ENCODE measurements at places on chromosomes 16 and 17. TPM values are rescaled to one million over a fixed set of nuclear protein-coding genes. Genes with fewer than 3 reads are reported as not detected.

GRCh38 chr16:85735225-85735635 lies 15.7 kb downstream of the C16orf74 start:
- no peak for DNase-seq

DNA sequence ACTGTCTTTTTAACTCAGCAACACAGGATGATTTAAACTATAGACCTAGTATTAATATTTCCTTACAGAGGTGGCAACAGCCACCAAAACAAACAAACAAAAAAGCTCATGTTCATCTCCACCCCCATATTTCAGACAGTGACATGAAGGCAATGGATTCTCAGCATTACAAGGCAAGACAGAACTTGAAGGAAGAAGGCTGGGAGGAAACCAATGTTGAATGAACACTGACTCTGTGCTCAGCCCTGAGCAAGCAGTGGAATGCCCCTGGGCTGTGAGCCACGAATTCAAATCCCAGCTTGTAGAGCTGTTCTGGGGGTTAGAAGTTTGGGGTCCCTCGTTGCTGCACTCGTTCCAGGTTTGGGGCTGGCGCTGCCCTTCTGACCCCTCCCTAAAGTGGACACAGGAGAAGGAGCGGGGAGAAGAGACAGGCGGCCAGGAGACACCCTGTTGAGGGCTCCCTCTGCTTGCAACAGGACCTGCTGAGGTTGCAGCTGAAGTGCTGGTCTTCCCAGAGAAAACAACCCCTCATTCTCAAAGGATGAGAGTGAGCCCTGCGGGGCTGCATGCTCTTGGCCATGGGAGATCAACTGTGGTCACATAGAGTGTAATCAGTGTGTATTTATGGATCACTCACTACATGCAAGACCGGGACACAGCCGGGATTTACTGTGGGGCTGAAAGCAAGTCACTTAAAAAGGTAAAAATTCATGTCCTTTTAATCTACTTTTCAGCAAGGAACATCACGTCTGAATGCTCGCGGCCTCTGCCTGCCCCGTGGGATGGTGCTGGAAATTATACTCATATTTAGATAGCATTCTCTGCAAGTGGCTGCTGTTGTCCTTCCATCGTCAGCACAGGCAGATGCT lies 34.3 kb downstream of the MYH3 start:
- DNase-seq = peak; percentile 94

GRCh38 chr17:47789611-47790561 lies 31.7 kb downstream of the OSBPL7 start:
- DNase-seq = peak; percentile 43

DNA sequence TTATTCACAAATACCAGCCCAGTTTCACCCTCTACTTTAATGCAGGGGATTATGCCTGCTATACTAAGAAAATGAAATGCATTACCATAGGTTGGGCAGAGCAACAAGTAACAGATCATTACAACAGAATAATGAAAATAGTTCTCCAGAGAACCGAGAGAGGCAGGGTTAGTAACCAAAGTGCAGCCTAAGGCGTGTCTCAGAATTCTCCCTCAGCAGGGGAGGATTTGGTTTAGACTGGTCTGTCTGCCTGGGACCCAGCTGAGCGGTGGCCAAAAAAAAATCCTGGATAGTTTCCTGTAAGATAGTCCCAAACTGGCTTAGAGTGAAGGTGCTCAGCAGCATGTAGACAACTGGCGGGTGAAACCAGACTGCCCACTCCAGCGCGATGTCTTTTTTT lies 30.8 kb upstream of the ADCY7 start:
- no peak for DNase-seq

- no peak for DNase-seq
Measured at GRCh38 chr16:87044829-87045228, 272.4 kb downstream of the C16orf95 start.

GRCh38 chr17:60529806-60530205 lies 3.8 kb upstream of the APPBP2 start:
- no peak for DNase-seq

- no peak for DNase-seq
Measured at GRCh38 chr16:74561626-74562025, 45.3 kb downstream of the GLG1 start.

GRCh38 chr16:66004699-66005098 lies 361.8 kb upstream of the CDH5 start:
- DNase-seq = no peak

DNA sequence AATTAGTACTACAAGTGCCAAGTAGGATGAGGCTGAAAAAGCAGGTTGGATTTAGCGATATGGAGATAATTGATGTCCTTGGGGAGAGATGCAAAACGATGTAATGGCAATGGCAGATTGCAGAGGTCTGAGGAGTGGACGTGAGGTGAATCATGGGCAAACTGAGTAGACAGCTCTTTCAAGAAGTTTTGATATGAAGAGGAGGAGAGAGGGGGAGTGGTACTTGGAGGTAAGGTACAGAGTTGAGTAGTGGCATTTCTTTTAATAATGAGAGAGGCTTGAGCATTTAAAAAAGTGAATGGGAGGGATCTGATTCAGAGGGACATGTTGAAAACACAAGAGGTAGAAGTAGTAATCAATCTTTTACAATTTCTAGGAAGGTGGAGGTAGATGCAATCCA lies 17.7 kb upstream of the VPS4A start:
- DNase-seq = no peak

DNA sequence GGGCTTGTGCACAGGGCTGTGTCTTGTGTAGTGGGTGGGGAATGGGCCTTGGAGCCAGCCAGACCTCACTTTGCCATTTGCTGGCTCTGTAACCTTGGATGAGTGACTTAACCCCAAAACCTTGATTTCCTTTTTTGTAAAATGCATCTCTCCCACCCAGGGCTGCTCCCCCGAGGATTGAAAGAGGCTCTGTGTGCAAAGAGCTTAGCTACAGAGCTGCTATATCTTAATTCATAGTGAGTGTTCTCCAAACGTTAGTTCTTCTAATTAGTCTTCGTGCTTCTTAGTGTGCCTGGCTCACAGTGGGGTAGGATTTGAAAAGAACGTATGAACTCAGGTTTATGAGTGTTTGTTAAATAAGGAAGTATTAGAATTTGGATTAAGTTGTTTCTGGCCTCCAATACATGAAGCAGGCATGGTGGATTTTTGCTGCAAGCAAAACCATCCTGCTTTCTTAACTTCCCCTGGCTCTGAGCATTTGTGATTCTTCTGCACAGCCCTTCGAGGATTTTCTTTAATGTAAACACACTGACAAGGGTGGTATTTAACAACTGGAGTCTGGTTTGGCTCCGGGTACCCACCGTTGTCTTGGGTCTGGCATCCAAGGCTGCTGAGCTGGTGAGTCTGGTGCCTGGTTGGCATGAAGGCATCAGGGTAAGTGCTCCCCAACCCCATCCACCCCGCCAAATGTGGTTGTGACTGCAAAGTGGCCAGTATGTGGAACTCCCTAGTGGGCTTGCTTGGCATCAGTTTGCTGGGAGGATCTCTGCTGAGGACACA lies 29.7 kb downstream of the KSR1 start:
- no peak for DNase-seq

DNA sequence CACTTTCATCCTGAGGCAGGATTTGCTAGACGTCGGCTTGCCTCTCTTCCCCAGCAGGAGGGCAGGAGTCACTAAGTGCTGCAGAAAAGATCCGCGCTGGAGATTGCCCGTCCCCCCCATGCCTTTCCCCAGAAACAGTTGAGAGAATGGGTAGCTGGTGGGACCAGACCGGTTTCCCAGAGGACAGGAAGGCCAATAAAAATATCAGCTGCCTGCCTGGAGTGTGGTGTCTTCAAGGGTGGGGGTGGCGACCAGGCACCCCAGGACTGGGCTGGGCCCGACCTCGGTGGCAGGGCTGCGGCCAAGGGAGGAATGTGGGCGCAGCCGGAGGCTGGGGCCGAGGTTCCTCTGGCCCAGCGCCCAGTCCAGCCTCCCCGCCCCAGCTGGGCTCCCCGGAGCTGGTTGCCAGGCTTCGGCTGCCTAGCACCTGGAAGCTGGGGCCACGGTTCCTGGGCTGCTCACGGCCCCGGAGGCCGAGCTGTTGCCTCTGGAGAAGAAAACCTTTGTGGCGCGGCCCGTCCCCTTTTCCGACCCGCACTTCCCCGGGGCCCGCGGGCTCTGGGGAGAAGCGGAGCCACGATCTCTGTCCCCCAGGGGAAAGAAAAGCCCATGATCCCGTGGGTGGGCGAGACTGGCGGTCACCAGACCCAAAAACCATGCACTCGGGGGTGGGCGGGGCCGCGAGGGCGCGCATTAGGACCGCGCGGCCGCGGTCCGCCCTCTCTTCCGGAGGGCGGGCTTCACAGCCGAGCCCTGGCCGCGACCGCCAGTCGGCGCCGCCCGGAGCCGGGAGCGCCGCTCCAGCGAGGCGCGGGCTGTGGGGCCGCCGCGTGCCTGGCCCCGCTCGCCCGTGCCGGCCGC lies at the start of gene TRAF4:
TSS of gene TRAF4 (plus strand) at position 769 of the 861 bp plus-strand sequence. CDS start 102 bp downstream, outside the sequence.
- peak; percentile 97 for DNase-seq

DNA sequence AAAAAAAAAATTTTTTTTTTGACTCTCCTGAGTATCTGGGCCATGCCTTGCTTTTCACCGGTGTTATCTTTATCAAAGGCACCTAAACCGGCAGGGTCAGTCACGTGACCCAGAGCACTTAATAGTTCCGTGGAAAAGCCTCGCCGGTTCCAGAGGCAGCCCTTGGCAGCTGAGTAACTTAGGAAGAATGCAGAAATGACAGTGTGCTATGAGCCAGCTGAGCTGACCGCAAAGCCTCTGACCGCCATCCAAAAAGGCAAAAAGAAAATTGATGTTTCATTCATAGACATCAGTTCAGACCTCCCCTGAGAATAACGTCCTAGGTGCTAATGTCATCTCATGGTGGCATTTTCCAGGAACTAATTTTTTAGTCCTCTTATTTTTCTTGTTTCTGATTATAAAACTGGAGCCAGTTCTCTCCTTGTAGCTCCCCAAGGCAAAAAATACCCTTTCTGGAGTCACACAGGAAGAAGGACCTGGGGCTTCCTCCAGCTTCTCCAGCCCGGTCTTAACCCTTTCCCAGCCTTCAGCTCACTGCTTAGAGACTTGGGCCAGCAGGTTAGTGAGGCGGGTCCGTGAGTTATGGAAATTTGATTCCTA lies 122.6 kb downstream of the SOCS1 start:
- DNase-seq = peak; percentile 97

- DNase-seq = no peak
Measured at GRCh38 chr17:41118721-41119120, 548 bp upstream of the KRTAP4-11 start.

- DNase-seq = peak; percentile 54
Measured at GRCh38 chr16:31713945-31714902, 159.4 kb upstream of the ZNF267 start.

DNA sequence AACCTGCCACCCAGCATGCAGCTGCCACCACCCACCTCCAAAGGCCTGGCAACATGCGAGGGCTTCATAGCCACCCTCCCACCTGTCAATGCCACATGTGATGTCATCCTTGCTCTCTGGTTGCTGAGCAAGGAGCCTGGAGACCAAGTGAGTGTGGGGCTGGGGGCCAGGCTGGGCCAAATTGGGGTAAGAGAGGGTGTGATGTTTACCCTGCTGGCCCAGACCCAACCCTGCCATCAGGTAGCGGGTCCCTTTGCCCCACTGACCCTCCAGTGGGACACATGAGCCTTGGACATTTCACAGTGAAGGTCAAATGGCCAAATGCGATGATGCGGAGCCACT lies 8.9 kb downstream of the ALOX15B start:
- no peak for DNase-seq

DNA sequence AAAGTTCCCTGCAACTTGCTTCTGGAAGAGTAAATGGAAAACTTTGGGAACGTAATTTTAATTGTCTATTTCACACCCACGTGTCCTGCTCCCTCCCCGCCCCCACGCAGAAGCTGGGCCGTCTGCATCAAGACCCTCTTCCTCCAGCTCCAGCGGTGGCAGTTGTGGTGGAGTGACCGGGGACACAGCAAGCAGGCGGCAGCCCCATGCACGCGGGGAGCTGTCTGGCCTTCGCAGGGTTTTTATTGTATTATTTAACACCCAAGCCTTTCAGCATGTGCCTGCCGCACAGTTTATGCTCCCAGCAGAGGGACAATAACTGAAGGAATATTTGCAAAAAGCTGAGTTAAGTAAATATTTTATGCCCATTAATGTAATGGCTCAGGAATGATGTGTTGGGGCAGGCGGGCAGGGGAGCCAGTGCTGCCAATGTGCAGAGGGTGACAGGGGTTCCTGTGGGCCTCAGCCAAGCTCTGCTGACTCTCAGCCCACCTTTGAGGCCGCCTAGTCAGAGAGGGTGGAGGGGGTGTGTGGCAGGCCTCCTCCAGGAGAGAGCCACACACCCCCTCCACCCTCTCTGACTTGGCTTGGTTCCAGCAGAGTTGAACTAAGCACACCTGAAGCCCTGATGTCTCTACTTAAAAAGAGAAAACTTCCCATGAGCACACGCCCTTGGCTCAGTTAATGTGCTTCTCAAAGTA lies 32.4 kb upstream of the ENPP7 start:
- no peak for DNase-seq

DNA sequence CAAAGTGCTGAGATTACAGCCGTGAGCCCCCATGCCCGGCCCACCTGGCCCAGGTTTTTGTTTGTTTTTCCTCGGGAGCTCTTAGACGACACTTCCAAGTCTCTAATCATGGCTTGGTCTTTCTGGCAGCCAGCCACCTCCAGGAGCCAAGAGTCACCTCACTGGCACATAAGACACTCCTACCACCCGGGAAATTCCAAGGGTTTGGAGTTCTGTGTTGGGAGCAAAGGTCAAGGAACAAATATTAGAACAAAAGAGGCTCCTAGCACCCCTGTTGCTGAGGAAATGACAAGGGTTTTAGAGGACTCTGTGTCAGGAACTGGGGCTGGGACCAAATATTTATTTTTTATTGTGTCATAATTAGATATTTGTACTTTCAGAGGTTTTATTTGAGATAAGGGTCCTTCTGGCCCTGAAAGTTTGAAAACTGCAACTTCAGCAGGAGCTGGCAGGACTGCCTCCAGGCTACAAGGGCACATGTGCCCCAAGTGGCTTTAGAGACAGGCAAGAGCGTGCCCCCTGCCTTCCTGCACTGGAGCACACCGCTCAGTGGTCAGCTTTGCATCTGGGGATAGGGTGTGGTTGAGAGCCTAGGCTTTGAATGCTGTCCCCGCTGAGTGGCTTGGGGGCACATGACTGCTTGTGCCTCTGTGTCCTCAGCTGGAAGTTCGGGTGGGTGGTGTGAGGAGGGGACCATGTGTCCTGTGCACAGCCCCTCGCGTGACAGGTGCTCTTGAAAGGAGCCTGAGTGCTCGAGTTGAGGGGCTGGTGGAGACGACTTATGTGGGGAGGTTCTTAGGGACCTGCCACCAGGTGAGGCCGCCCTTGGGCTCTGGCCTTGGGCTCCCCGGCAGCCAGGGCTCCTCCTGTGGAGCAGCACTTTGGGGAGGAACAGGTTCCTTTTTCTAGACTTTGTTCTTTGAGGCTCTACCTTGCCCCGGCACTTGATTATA lies 29.7 kb downstream of the MGRN1 start:
- DNase-seq = no peak

The FMNL1 gene
- 56.3 TPM for total RNA-seq

The NETO2 gene
- 6.3 TPM for total RNA-seq

The WNK4 gene
- not detected for total RNA-seq

The LITAFD gene
- total RNA-seq = not detected

The SDK2 gene
- total RNA-seq = not detected

The RAB26 gene
- total RNA-seq = 1.9 TPM

The PNMT gene
- 1.7 TPM for total RNA-seq

The SRCIN1 gene
- 0.08 TPM for total RNA-seq

The TMC8 gene
- not detected for total RNA-seq
